ENCODE measurements at places on chromosomes 5 and 9. TPM values are rescaled to one million over a fixed set of nuclear protein-coding genes. Genes with fewer than 3 reads are reported as not detected.

ST8SIA4 gene
- total RNA-seq = 0.54 TPM

GPR150 gene
- not detected for total RNA-seq

MRPS30 gene
- total RNA-seq = 48.2 TPM

CCDC171 gene
- 1.8 TPM for total RNA-seq

GRCh38 chr5:157072508-157072907, 13.6 kb upstream of the HAVCR1 start:
- no peak for DNase-seq
- no peaks in the 10 kb centered on the region for H3K27me3 ChIP-seq
- no peak overlapping the region for H3K4me3 ChIP-seq

- DNase-seq = no peak
- no peaks in the 10 kb centered on the region for H3K27me3 ChIP-seq
- no peaks in the 10 kb centered on the region for H3K36me3 ChIP-seq
- H3K4me1 ChIP-seq = peaks cover 20% of the 10 kb centered on the region
- H3K27ac ChIP-seq = peak overlapping the region; percentile 95
These were observed 18.1 kb upstream of the PSAT1 start for GRCh38 chr9:78278801-78279200.

- H3K27ac ChIP-seq = no peak overlapping the region
- no peaks in the 10 kb centered on the region for H3K4me1 ChIP-seq
- DNase-seq = no peak
- H3K36me3 ChIP-seq = peaks cover 4% of the 10 kb centered on the region
- no peak overlapping the region for H3K4me3 ChIP-seq
These were observed 40.4 kb upstream of the TESK1 start for GRCh38 chr9:35564658-35565061.

DNA sequence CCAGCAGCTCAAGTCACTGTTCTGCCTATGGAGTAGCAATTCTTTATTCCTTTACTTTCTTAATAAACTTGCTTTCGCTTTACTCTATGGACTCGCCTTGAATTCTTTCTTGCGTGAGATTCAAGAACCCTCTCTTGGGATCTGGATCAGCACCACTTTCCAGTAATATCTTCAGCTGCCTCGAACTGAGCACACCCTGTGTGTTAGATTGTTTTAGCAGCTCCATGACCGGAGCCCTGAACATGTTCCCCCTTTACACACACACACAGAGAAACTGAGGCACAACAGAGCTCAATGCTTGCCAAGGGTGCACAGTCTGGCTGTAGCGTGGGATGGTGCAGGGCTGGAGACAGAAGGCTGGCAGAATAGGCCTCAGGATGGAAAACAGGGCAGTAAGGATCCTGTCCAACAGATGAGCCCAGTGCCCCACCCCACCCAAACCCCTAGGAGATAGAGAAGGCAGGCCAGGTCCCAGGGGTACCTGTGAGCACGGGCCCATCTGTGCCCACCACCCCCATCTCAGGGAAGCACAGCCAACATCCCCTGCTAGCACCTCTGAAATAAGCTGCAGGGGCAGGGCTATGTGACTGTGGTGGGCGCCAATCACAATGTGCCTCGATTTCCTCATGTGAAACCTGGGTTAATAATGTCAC, 27.9 kb downstream of the BICD2 start:
- H3K27me3 ChIP-seq = no peaks in the 10 kb centered on the region
- H3K36me3 ChIP-seq = peaks cover 14% of the 10 kb centered on the region
- H3K4me3 ChIP-seq = no peak overlapping the region
- peaks cover 31% of the 10 kb centered on the region for H3K4me1 ChIP-seq

GRCh38 chr9:133141833-133142595, 21.0 kb upstream of the RALGDS start:
- H3K4me1 ChIP-seq = peaks cover 8% of the 10 kb centered on the region
- no peak overlapping the region for H3K27ac ChIP-seq
- DNase-seq = no peak
- H3K27me3 ChIP-seq = no peaks in the 10 kb centered on the region
- H3K4me3 ChIP-seq = no peak overlapping the region

DNA sequence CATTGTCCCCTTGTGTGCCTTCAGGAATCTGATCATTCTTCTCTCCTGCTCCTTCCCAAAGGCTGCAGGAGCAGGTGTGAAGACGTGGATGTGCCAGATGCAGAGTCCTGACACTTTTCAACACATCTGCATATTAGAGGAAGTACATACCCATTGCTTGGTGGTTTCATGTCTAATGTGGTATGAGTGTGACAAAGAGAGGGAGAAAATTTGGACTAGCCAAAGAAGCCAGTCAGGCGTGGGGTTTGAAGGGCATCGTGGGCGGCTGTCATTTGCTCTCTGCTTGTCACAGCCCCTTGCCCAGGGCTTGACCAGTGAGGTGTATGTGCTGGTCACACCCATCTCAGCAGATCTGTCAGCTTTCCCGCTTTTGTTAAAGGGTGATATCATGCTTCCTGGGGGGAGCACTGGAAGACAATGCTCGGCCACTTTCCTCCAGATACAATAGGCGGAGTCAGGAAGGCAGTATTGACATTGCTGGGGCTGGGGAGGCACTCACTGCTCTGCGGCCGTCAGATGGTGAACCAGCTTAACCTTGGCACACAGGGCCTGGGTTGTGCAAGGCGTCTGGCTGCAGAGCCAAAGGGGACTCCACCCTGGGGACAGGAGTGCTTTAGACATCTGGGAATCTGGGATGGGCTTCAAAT, 8.6 kb downstream of the TEK start:
- peaks cover 40% of the 10 kb centered on the region for H3K4me1 ChIP-seq
- peak; percentile 93 for DNase-seq
- no peaks in the 10 kb centered on the region for H3K27me3 ChIP-seq

GRCh38 chr5:13625616-13626198, 318.8 kb downstream of the DNAH5 start:
- no peak overlapping the region for H3K27ac ChIP-seq
- DNase-seq = no peak
- no peak overlapping the region for H3K4me3 ChIP-seq
- H3K4me1 ChIP-seq = no peaks in the 10 kb centered on the region
- no peaks in the 10 kb centered on the region for H3K36me3 ChIP-seq
- H3K27me3 ChIP-seq = no peaks in the 10 kb centered on the region

DNA sequence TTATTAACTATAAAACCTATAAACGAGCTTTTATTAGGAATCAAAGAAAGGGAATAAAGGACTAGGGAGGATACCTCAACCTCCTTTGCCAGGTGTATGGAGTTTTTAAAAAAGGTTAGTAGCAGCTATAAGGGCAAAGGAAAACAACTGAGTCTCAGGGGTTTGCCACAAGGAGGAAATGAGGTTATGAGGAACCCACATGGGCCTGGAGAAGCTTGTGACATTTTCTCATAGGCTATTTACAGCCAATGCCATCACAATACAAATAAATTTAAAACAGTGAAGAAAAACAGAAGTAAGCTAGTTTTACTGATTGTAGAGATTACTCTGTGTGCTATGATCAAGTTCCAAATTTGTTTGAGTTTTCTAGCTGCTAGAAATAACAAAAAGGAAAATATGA, 92.6 kb downstream of the CDKN2A start:
- no peak for DNase-seq
- no peaks in the 10 kb centered on the region for H3K36me3 ChIP-seq
- H3K27me3 ChIP-seq = no peaks in the 10 kb centered on the region
- H3K4me1 ChIP-seq = no peaks in the 10 kb centered on the region
- no peak overlapping the region for H3K4me3 ChIP-seq

GRCh38 chr9:106700676-106701075, 162.3 kb upstream of the ZNF462 start:
- H3K4me3 ChIP-seq = no peak overlapping the region
- H3K36me3 ChIP-seq = peaks cover 9% of the 10 kb centered on the region
- peaks cover 9% of the 10 kb centered on the region for H3K4me1 ChIP-seq

GRCh38 chr5:178423901-178424809, 166.0 kb downstream of the COL23A1 start:
- H3K36me3 ChIP-seq = no peaks in the 10 kb centered on the region
- DNase-seq = no peak
- peaks cover 6% of the 10 kb centered on the region for H3K4me1 ChIP-seq
- no peak overlapping the region for H3K4me3 ChIP-seq

GRCh38 chr5:142973932-142974331, 203.8 kb downstream of the ARHGAP26 start:
- no peaks in the 10 kb centered on the region for H3K27me3 ChIP-seq
- DNase-seq = no peak
- no peak overlapping the region for H3K4me3 ChIP-seq
- H3K36me3 ChIP-seq = no peaks in the 10 kb centered on the region
- peaks cover 19% of the 10 kb centered on the region for H3K4me1 ChIP-seq

DNA sequence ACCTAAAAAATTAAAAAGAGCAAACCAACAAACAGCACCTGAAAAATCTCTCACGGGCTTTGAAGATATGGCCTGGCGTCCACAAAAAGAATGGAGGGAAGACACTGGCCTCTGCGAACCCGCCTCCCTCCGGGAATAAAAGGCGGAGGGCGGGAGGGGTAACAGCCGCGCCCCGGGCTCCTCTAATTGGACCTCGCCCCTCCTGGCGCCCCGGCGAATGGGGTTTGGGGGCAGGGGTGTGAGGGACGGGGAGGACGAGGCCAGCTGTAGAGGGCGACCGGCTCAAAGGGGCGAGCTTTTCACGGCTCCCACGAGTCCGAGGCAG, 753 bp downstream of the FANCC start:
- no peaks in the 10 kb centered on the region for H3K27me3 ChIP-seq
- H3K4me3 ChIP-seq = peak overlapping the region; percentile 86
- peaks cover 14% of the 10 kb centered on the region for H3K4me1 ChIP-seq
- H3K27ac ChIP-seq = peak overlapping the region; percentile 95
- H3K36me3 ChIP-seq = peaks cover 5% of the 10 kb centered on the region

All from MCF 10A (cell line).